ENCODE measurements at places on chromosomes 6 and 20.

DNA sequence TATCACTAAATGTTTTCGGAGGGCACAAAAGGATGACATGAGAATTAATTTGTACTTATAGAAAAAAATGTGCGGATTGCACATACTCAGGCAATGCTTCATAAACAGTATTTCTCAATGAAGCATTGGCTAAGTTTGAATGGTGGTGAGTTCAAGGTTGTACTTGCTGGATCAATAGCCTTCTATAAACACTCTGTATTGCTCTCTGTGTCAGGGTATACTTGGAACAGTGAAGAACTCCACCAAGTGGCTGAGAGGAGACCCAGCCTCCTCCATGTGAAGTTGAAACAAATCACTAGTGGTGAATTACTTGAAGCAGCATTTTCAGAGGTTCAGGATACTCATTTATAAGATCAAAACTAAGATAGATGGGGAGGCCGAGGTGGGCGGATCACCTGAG, 360.6 kb downstream of the RIMS1 start:
- DNase-seq = no peak

DNA sequence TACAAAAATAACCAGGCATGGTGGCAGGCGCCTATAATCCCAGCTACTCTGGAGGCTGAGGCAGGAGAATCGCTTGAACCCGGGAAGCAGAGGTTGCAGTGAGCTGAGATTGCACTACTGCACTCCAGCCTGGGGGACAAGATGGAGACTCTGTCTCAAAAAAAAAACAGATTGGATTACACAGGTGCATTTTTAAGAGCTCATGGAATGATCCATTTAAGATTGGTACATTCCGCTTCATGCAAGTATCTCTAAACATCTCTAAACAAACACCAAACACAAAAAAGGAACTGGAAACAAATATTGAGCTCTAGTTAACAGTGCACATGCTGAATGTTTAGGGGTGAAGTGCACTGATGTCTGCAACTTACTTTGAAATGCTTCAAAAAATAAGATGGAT, 154.3 kb downstream of the GRM4 start:
- DNase-seq = no peak

DNA sequence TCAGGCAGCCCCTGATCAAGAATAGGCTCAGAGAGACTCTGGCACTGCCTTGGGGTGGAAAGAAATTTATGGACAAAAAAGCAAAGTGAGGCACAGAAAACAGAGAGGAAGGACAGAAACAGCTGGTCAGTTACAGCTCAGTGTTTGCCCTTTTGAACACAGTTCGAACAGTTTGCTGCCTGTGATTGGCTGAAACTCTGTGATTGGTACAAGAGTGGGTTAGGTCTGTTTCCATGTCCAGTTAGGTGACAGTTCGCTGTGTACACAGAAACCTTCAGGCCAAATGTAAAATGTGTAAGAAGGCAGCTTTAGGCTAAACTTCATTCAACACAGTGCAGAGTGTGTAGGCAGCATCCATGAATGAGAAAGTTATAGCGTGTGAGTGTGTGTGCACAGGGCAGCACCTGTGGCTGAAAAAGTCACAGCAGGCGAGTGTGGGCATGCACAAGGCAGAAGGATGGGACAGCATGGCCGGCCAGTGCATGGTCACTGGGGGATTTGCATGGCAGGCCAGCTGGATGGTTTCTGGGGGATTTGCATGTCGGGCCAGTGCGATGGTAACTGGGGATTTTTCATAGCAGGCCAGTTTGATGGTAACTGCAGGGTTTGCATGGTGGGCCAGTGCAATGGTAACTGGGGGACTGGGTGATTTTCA, 75.4 kb upstream of the FRMD1 start:
- DNase-seq = no peak

DNA sequence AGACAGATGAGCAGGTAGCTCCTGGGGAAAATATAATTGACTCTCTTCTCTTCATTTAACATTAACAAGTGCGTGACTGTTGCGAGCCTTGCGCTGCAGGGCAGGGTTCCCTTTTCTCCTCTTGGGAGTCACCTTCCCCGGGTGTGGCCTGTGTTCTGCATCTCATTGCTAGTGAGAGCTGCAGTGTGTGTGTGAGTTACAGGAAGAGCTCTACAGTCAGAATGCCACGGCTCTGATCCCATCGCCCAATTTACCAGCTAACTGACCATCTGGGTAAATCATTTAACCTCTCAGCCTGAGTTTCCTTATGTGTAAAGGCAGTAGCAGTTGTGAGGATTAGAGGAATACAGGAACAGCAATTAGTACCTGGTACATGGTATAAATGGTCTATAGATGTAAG, 106.8 kb upstream of the NUP153 start:
- no peak for DNase-seq

DNA sequence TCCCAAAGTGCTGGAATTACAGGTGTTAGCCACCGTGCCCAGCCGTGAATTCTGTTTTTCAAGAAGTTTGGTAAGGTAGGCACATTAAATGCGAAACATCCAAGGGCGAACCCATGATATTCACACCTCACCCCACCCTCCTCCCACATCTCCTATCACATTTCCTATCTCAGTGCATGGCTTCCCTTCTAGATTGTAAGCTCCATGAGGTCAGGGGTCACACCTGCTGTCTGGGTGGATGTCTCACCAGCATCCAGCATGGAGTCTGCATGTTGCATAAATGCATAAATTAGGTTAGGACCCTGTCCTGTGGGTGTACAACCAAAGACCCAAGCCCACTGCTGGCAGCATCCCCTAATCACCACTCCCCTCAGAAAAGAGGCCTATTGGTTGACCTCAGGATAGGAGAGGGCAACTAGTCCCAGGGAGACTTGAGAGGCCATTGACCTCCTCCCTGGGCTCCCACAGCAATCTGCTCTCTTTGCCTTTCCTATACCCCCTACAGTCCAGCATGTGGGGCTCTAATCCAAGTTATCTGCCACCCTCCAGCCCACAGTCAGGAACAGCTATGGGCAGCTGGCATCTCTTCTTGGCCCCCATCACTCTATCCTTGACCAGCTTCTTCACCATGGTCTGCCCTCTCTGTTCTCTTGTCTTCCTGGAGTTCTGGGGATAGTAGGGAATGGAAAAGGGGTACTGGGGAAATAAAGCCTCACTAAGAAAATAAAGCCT, 4.2 kb downstream of the PRRT1 start:
- DNase-seq = no peak

DNA sequence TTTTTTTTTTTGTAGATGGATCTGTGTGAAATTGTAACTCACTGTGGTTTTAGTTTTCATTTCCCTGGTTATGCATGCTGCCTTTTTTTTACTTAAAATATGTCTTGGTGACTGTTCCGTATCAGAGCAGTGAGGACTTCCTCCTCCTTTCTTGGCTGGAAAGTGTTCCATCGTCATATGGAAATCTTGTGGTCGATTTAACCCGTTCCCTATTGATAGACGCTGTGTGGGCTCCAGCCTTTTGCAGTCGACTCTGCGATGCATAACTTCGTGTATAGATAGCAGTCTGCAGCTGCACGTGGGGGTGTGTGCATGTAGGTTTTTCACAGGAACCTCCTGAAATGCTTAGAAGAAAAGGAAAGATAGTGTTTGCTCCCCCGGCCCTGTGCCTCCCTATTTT, 28.1 kb upstream of the PNPLA1 start:
- DNase-seq = no peak

GRCh38 chr6:162856885-162857284, 129.1 kb downstream of the PACRG start:
- DNase-seq = no peak

GRCh38 chr6:80676386-80676785, 569.9 kb downstream of the BCKDHB start:
- no peak for DNase-seq

- no peak for DNase-seq
Measured at GRCh38 chr20:35517125-35517524, 12.3 kb downstream of the C20orf173 start.

DNA sequence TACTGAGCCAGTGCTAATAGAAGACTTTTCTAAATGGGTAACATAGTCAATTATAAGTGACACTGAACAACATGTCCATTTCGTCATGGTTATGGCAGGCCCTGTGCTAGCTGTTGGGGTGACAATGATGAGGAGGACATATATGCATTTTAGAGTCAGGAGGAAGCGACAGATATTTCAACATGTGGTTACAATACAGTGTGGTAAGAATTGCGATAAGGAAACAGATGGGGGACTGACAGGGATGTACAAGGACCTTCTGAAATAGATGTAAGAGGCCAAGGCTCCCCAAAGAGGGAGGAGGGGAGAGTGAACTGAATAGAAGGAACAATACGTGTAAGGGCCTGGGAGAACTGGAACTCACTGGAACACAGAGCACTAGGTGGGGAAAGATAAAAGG, 11.7 kb downstream of the MMP24 start:
- DNase-seq = no peak

- DNase-seq = no peak
Measured at GRCh38 chr6:148460876-148461646, 118.4 kb downstream of the SASH1 start.

DNA sequence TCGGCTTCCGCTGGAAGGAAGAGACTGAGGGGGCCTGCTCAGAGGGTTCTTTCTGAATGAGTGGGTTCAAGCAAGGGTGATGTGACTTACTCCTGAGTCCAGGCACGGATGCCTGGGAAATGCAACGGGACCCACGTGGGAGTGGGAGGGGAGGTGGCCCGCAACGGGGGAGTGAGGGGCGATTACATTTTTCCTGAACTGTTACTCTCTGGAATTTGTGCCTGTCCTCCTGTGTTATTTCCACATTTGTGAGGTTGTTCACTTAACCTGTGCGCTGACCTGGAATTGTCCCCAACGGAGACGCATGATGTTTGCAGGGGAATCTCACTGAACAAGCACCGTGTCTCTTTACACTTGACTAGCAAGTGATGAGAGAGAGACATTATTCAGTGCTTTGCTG, 209.4 kb downstream of the CDH4 start:
- no peak for DNase-seq

DNA sequence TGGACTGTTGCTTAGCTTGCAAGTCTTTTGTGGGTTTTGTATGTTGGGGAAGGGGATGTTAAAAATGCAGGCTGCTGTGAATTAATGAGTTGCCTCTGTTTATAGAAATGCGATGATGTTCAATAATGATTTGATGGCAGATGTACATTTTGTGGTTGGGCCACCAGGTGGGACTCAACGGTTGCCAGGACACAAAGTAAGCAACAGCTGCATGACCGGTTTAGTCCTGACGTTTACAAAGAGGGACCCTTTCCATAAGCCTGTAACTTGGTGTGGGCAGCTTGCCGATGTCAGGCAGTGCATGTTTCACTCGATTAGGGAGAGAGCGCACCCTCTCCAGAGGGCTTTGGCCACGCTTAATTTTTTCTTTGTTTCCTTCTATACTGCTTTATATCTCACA, 1.3 kb downstream of the BTBD3 start:
- no peak for DNase-seq

GRCh38 chr6:125759184-125759902, 9.9 kb downstream of the HEY2 start:
- no peak for DNase-seq

- no peak for DNase-seq
Measured at GRCh38 chr6:85166114-85166741, 283.7 kb upstream of the NT5E start.

GRCh38 chr6:79208816-79209215, 25.7 kb downstream of the HMGN3 start:
- DNase-seq = no peak

DNA sequence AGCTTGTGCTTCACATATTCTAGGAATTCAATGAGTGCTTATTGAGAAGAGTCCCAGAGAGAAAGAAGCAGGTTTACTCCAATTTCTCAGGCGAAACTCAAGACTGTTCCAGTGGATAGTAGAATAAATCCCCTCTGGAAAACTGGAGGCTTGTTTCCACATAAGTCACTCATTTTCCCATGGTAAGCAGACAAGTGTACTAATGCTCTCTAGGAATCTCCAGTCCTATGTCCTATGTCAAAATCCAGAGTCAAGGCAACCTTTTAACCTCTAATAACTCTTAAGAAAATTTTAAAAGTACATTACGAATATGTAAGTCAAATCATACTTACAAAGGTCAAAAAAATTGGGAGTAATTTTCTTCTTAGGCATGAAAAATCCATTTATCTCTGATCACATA, 35.2 kb downstream of the SMLR1 start:
- no peak for DNase-seq

GRCh38 chr6:117494694-117495318, 12.3 kb downstream of the DCBLD1 start:
- DNase-seq = no peak

DNA sequence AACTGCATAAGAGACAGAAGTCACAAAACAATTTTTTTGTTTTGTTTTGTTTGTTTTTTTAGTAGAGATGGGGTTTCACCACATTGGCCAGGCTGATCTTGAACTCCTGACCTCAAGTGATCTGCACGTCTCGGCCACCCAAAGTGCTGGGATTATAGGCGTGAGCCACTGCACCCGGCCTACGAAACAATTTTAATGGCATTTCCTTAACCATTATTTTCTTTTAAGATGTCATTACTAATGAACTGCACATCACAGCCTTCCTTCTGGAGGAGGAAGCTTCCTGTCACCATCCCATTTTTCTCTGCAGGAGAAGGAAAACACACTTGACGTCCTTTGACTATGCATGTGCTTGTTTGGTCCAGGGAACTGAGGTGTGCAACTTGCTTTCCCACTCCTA, 125.3 kb upstream of the AKIRIN2 start:
- DNase-seq = no peak

GRCh38 chr20:8057871-8058270, 38.3 kb upstream of the TMX4 start:
- no peak for DNase-seq

- no peak for DNase-seq
Measured at GRCh38 chr6:47677381-47678100, 20.8 kb upstream of the ADGRF4 start.

DNA sequence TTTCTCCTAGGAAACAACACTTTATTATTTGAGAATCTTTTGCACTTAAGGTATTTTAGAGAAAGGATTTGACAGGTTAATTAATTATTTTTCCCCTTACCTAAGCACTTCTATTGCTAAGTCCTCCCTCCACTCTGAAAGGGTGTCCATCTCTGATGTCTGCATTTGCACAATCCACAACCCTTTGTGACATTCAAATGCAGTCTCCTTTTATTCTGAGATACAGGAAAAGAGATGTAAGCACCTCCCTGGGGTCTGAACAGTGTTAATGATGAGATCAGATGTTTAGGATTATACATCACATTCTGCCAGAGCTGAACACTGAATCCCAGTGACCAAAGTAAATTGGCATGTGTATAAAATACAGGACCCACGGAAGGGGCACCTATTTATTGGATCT, 864.2 kb upstream of the FLRT3 start:
- no peak for DNase-seq

All from activated CD4-positive, CD25-positive, alpha-beta regulatory T cell treated with anti-CD3 and anti-CD28 coated beads, Interleukin-2, amount 50 U/mL, for 16 hours (primary cell).